Hippocampal formation (tissue), 2 donors: ENCODE measurements at places on chromosomes 5 and 9.

DNA sequence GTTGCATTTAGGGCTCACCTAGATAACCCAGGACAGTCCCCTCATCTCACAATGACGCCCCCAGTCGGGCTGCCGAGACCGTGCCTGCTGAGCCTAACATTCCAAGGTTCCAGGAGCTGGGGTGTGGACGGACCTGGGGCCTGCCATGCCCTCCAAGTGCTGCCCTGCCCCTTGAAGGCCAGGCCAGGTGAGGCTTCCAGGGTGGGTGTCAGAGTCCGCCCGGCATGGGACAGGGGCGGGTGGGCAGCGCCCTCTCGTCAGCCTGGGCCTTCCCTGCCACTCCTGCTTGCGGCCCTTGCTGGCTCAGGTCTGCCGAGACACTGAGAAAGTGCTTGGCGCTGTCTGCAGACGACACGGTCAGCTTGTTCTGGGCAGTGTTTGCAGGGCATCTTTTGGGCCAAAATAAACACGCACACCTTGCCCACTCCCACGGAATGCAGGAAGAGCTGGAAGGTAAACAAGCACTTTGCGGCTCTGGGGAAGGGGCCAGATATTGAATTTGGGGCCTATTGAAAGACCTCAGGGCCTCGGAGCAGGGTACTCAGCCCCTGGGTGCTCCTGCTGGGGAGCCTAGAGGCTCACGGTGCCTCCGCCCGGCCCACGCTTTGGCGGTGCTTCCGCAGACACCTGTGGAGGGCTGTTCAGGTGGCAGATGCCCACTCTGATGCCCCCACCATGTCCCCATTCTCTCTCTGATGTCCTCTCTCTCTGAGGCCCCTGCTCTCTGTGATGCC, 4.2 kb upstream of the SCGB3A1 start:
- no peak for DNase-seq

DNA sequence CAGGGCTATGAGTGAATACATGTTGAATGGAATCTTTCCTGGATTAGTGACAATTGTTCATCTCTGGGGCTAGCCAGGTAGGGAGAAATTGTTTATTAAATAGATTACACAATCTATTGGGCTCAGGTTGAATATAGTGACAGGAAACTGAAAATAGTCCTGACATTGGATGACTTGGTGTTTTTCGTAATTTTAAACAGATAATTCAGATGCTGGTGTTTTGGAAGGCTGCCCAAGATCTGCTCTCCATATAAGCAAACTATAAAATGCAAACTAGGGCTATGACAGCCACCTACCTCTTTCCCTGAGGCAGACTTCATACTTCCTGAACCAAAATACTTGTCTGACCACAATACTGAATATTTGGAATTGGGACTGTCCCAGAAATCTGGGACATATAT, 99.1 kb downstream of the ENC1 start:
- no peak for DNase-seq

GRCh38 chr9:124088476-124088837, 76.9 kb downstream of the LHX2 start:
- no peak for DNase-seq

GRCh38 chr5:151739395-151739794, 19.0 kb downstream of the ATOX1 start:
- DNase-seq: no peak

DNA sequence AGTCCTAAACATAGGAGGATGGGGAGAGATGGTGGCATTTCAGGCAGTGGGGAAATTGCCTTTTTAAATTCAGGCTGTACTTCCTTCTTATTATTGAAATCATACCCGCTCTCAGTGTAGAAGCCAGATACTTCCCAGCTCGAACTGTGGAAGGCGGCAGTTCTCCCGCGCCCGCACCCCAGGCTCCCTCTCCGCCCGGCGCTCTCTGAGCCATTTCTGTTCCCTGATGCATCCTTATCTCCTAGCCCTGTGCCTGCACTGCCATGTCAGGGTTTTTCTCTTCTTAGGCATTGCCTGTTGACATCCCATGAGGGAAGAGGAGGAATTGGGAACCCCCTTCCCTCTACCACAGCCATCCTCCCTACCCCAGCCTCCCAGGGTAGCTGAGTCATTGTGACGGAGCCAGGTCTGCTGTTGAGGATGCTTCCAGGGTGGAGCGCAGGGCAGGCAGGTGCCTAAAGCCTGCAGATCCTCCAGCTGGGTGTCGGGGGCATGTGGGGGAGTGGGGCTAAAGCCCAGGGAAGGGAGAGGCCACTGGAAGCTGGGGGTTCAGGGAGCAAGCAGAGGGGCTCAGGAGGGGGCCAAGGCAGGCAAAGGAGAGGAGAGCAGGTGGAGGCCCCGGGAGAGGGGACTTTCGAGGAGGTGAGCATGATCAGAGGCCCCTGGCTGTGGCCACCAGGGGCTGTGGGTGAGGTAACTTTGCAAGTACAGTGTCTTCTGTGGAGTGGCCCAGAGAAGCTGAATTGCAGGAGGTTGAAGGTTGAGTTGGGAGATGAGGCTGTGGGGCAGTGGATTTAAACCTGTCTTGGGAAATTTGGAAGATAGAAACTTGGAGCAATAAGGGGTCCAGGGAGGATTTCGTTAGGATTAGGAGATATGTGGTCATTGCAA, 16.2 kb downstream of the LAMC3 start:
- DNase-seq: no peak

- DNase-seq: no peak
Observed at GRCh38 chr9:106874652-106875051, 11.7 kb downstream of the ZNF462 start.

DNA sequence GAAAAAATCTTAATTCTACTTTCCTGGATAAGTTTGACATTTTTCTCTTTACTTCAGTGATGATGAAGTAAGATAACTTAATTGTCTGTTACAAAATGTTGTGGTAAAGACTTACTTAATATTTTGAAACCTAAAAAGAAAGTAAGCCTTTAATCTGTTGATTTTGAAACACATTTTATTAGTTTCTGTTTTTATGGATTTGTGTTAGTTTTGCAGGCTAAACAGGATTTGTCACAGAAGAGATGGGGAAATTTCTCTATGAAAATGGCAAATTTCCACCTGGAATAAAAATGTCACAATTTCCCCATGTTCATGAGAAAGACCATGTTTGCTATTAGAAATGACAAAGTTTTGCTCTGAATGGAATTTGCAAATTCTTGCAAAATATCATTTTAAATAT, 237.1 kb downstream of the RFX3 start:
- DNase-seq: no peak

GRCh38 chr9:92377876-92378275, 26.5 kb downstream of the OGN start:
- no peak for DNase-seq
